KBM-7 (cell line): ENCODE measurements at places on chromosomes 4 and X.

GRCh38 chr4:113435893-113436292 lies 325.6 kb downstream of the CAMK2D start:
- DNase-seq: no peak

DNA sequence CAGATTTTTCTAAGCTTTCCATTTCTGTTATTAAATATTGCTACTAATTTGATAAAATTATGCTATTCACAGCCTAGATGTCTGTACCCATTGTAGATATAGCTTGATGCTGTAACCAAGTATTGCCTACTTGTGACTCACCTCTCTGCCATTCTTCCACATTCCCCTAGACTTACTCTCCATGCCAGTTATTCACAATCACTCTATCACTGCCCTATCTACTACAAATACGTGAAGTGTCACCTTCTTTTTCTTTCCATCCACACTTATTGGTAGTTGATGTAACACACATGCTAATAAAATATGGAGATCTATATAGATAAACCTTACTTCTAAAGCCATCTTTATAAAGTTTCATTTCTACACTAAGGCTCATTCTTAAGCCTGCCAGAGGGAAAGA lies 179.4 kb upstream of the PACRGL start:
- no peak for DNase-seq

DNA sequence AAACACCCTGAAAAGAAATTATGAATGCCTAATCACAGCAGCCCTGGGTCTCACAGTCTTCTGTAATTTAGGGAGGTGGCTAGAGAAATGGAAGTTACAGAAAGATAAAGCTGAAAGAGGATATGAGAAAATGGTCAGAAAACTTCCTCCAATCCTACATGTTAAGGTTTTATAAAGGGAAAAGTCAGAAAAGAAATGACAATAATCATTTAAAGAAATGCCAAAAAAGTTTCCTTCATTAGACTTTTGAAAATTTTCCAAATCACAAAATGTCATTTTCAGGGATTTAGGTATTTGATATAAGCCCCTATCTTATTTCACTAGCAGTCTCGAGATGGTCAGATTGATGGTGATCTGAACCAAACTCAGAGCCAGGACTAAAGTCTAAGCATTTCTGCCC lies 276.2 kb downstream of the CHIC1 start:
- no peak for DNase-seq

DNA sequence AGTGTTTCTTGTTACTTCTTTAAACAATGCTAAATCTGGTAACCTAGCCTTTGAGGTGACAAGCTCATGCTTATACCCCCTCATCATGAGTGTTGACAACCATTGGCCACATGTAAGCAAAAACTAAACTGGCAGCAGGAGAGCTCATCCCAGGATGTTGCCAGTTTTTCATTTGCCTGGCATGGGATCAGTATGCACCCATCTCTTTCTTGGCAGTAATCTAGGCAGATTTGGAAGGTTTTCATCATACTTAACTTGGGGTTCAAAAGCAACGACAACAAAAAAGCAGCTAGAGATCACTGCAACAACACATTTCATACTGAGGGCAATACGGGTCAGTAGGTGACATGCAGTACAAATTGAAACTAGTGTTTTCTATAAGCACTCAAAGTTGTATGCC lies 122.0 kb downstream of the PPA2 start:
- DNase-seq: no peak

- no peak for DNase-seq
These were observed 17.6 kb downstream of the SASH3 start for GRCh38 chrX:129797251-129797906.

DNA sequence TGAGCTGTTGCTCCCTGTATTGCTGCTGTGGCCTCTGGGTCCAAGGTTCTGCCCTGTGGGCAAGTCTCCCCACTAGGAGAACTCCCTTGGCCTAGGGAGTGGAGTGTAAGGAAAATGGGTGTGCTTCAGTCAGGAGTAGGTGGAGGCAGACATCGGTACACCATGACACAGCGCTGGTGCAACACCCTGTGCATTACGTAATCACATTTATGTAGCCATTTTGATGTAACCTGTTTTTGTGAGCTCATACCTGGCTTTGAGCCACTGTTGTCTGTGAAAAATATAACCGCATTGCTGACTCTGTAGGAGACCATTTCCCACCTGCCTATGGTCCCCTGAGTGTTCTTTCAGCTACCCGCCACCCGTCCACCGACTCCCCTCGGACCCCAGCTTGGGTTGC lies 700.5 kb upstream of the AGA start:
- DNase-seq: no peak

DNA sequence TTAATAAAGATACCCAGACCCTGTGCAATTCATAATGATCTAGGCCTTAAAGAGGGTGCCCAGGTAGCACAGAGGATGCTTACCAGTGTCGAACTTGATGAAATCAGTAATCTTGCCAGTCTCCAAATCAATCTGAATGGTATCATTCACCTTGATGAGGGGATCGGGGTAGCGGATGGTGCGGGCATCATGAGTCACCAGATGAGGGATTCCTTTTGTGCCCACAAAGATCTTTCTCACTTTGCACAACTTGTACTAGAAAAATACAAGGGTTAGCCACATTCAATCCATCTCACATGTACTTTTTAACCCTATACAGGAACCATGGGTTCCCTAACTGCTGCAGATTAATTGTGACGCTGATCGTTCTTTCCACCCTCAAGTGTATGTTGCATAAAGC lies 3.3 kb downstream of the RPS4X start:
- DNase-seq: no peak

DNA sequence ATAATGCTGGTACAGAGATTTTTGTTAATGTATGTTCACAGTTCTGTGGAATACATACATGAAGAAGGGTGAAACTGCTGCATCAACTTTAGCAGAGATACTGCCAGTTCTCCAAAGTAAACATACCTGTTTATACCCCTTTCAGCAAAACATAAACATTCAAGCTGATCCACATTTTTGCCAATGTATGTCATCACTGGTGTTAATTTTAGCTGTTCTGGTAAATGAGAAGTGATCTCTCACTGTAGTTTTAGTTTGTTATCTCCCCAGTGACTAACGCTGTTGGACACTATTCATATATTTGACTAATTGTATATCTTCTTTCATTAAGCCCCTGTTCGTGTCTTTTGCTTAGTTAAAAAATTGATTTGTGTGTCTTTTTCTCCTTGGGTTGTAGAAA lies 82.0 kb downstream of the HAUS3 start:
- DNase-seq: no peak
